ENCODE measurements at places on chromosomes 2 and 18.

- DNase-seq, result no peak
Measured at GRCh38 chr2:30250421-30250820, 19.1 kb downstream of the LBH start.

DNA sequence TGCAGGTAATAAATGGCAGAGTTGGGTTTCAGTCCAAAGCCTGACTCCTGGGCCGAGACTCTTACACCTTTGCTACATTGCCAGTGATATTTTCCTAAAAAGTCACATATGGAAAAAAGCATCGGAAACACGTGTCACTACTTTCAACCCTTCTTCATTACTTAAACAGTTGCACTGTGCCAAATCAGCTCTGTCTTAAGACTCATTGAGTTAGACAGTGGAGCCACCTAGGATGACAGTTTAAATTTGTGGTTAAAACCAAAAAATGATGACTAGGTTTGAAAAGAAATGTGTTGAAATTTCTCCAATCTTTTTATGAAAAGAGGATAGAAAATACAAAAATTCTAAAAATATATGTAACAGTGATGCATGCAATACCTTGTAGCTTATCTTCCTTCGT lies 97.5 kb downstream of the TMEM247 start:
- no peak for DNase-seq

GRCh38 chr18:49581371-49581770 lies 19.5 kb downstream of the LIPG start:
- no peak for DNase-seq

GRCh38 chr2:65057391-65058052 lies 1.3 kb downstream of the CEP68 start:
- peak; percentile 55 for DNase-seq

DNA sequence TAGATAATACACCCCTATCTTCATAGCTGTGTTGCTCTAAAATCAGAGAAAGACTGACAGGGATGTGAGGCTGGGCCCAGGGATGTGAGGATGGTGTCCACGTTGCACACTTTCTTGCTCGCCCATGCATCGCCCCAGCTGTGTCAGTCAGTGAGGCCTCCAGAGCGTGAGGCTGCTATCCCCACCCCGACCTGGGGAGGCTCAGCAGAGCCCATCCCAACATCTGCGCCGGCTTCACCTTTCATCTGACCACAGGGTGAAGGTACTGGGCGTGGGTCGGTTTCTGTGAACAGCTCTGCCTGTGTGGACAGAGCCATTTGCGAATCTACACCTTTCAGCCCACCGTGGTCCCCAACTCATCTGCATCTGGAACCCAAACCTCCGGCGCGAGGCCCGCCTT lies 255.7 kb downstream of the HDAC4 start:
- DNase-seq, result no peak

DNA sequence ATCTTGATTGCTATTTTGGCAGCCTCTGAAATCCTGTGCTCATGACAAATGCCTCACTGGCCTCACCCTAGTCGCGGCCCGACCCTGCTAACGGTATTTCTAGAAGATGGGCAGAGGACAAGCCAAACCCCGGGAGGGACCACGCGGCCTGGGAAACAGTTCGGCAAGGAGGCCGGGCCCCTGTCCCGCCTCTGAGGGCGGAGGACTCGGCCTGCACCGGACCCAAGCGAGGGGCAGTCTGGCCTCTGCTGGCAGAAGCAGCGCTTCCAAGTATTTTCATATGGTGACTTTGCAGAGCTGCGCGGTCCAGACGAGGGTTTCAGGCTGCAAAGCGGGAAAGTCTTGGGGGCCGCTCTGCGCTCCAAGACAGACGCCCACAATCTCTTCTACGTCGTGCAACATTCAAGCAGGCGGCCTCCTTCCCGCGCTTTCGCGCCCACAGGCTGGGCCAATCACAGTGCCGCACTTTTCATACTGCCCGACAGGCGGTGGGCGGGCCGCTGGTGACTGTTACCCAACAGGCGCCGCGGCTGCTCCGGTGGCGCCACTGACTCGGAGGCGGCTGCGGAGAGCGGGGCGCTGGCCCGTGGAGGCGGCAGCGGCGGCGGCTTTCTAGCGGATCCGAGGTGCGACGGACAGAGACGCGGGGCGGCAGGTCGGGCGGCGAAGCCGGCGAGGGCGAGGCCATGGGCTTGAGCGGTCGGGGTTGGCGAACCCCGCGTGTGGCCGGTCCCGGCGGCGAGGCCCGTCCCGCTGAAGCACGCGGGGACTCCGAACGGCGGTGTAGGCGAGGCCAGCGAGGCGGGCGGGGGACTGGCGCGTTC lies at the start of gene RBM44:
Gene RBM44, plus strand, starts transcription at position 544 of the 824 bp plus-strand sequence. CDS start 14,831 bp downstream, outside the sequence.
- no peak for DNase-seq
